ENCODE measurements at places on chromosomes 11 and 22. TPM values are rescaled to one million over a fixed set of nuclear protein-coding genes. Genes with fewer than 3 reads are reported as not detected.

DNA sequence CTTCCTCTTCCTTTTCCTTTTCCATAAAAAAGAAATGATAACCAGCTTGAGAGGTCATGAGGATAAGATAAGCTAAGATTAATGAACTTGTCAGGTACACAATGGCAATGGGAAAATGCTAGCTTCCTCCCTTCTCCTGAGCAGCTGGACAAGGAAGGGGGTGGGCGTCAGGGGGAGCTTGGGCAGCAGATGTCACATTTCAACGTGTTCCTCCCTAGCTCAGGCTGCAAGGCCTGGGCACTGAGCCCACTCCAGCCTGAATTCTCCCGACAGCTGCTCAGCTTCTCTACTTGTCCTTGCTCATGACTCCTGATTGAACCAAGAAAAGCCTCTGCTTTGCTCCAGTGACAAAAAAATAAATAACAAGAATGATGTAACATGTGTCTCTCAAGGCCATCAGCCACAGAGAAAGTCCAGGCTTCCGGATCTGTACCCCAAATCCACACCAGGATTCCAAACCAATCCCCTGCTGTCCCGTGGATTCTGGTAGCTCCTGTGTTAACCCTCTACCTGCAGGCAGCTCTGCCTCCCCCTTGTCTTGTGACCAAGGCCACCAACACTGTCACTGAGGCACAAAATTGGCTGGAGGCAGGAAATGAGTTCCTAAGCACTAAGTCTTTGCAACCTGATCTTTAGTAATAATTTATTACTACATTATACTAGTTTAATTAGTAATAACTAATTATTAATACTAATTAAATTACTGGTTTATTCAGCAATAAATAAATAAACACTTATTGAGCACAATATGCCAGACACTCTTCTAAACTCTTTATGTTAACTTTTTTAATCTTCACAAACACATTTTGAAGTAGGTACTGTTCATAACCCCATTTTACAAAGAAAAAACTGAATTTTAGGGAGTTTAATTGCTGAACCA, 146.5 kb downstream of the CCDC34 start:
- H3K36me3 ChIP-seq, result no peaks in the 10 kb centered on the region
- no peak for DNase-seq
- H3K27ac ChIP-seq, result no peak overlapping the region
- H3K27me3 ChIP-seq, result no peaks in the 10 kb centered on the region
- H3K4me1 ChIP-seq, result no peaks in the 10 kb centered on the region
- no peak overlapping the region for H3K4me3 ChIP-seq

DNA sequence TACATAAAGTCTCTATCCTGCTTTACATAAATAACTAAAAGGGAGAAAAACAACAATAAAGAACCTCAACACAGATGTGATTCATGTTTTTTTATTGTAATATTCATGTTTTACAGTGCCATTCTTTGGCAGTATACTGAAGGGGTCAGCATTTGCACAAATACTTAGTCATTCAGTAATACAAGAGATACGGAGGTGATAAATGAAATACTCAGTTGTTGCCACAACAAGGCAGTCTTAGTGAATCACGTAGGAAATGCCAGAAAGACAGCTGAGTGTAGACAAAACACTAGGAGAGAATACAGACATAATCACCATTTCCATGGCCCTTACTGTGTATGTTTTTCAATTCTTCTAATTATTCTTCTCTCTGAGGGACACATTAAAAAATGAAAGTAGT, 910.4 kb downstream of the METTL15 start:
- no peak overlapping the region for H3K27ac ChIP-seq
- no peaks in the 10 kb centered on the region for H3K36me3 ChIP-seq
- H3K4me3 ChIP-seq, result no peak overlapping the region
- H3K27me3 ChIP-seq, result no peaks in the 10 kb centered on the region

DNA sequence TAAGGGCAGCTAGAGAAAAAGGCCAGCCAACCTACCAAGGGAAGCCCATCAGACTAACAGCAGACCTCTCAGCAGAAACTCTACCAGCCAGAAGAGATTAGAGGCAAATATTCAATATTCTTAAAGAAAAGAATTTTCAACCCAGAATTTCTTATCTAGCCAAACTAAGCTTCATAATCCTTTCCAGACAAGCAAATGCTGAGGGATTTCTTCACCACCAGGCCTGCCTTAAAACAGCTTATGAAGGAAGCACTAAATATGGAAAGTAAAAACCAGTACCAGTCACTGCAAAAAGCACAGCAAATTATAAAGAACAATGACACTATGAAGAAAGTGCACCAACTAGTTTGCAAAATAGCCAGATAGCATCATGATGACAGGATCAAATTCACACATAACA, 30.6 kb upstream of the CASP12 start:
- DNase-seq, result no peak
- H3K36me3 ChIP-seq, result no peaks in the 10 kb centered on the region
- no peaks in the 10 kb centered on the region for H3K27me3 ChIP-seq
- H3K27ac ChIP-seq, result no peak overlapping the region

- H3K36me3 ChIP-seq, result no peaks in the 10 kb centered on the region
- H3K4me1 ChIP-seq, result no peaks in the 10 kb centered on the region
- no peak for DNase-seq
- H3K27ac ChIP-seq, result no peak overlapping the region
- H3K4me3 ChIP-seq, result no peak overlapping the region
- no peaks in the 10 kb centered on the region for H3K27me3 ChIP-seq
These were observed 19.9 kb upstream of the SYT13 start for GRCh38 chr11:45305874-45306623.

DNA sequence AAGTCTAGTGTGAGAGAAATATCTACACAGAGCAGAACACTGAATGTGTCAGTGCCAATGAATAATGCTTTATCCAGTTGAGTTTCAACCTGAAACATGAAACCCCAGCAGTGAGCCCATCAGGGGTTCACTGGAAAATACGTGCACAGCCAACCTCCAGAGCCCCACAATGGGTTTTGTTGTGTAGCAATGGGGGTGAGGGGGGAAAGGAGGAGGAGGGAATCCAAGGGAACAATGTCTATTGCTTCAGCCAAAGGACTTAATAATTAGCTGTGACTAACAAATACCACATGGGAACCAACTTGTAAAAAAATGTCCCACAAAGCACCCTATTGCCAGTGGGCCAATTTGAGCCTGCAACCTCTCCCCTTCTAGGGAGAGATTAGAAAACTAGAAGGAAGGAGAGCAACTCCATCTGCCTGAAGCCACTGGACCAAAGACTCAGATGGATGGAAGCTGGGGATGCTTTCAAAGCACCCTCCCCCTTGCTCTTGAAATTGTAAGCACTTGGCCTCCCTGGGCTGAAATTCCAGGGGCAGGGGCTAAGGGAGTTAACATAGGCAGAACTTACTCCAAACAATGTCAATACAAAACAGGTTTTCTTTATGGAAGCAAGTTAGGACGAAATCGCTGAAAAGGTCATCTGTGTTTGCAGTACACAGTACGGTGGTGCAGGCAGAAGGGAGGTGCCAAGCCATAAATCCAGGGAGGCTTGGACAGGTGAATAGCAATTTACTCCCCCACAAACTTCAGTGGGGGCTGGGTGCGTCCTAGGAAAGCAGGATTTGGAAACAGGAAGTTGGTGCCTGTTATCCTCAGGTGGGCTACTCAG, 99.8 kb downstream of the ARL14EP start:
- H3K36me3 ChIP-seq, result no peaks in the 10 kb centered on the region
- no peaks in the 10 kb centered on the region for H3K4me1 ChIP-seq
- H3K4me3 ChIP-seq, result no peak overlapping the region
- no peaks in the 10 kb centered on the region for H3K27me3 ChIP-seq

DNA sequence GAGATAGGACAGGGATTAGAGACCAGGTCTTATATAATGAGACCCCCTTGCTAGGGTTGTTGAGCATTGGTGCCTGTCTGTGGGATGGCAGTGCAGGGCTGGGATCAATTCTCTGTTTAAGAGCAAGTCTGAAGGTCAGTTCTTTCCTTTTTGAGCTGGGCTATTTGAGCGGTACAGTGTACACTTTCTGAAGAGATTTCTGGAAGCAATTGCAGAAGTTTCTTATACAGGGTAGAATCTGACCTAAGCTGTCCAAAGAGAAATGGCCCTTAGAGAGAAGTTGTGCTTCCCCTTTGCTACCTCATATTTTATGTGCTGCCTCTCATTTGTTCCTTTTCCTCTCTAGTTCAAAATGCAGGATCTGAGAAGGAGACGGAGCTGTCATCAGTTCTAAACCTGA, 35.8 kb downstream of the CSTPP1 start:
- no peak overlapping the region for H3K4me3 ChIP-seq
- no peaks in the 10 kb centered on the region for H3K4me1 ChIP-seq
- H3K27ac ChIP-seq, result no peak overlapping the region
- no peaks in the 10 kb centered on the region for H3K27me3 ChIP-seq
- no peak for DNase-seq

GRCh38 chr11:112822478-112823274, 138.5 kb upstream of the NCAM1 start:
- DNase-seq, result no peak
- H3K36me3 ChIP-seq, result no peaks in the 10 kb centered on the region
- H3K4me1 ChIP-seq, result no peaks in the 10 kb centered on the region
- no peak overlapping the region for H3K27ac ChIP-seq
- H3K4me3 ChIP-seq, result no peak overlapping the region

DNA sequence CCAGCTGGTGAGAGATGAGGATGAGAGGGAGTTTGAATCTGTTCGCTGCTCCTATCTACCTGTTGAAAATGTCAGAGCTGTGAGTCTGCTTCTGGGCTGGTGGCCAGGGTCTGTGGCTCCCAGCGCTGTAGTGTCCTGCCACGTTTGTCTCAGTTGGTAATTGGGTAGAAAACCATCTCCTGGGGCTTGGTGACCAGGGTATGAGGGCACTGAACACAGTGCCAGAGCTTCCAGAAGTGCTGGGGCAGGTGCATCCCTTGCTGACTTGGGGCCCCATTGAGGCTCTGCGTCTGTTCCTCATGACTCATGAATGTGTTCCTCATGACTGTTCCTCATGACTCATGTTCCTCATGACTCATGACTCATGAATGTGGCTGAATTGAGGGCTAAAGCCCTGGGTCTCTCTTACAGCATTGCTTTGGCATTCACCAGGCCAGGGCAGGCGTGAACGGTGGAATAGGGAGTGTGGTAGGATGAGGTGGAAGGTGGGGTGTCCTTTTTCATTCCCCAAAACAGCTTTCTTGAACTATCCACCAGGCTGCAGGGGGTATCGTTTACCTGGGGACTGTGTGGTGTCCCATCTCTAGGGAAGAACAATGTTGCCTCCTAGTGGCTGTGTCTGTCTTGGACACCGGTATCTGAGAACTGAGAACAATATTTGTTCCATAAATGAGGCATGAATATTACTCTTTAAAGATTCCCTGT, 139.5 kb downstream of the COMMD9 start:
- DNase-seq, result no peak
- no peaks in the 10 kb centered on the region for H3K27me3 ChIP-seq
- no peaks in the 10 kb centered on the region for H3K36me3 ChIP-seq
- H3K4me3 ChIP-seq, result no peak overlapping the region
- no peaks in the 10 kb centered on the region for H3K4me1 ChIP-seq

GRCh38 chr11:13094930-13095687, 86.0 kb downstream of the RASSF10 start:
- no peaks in the 10 kb centered on the region for H3K36me3 ChIP-seq
- no peaks in the 10 kb centered on the region for H3K4me1 ChIP-seq
- H3K4me3 ChIP-seq, result no peak overlapping the region

GRCh38 chr22:31637447-31637890, 24.5 kb downstream of the PISD start:
- H3K27ac ChIP-seq, result peak overlapping the region; percentile 22
- H3K4me1 ChIP-seq, result peaks cover 38% of the 10 kb centered on the region
- no peak for DNase-seq

GRCh38 chr11:65421794-65422632, 585 bp upstream of the NEAT1 start:
- H3K4me1 ChIP-seq, result peaks cover 61% of the 10 kb centered on the region
- H3K36me3 ChIP-seq, result peaks cover 13% of the 10 kb centered on the region
- DNase-seq, result peak; percentile 89
- peak overlapping the region; percentile 99 for H3K27ac ChIP-seq

DNA sequence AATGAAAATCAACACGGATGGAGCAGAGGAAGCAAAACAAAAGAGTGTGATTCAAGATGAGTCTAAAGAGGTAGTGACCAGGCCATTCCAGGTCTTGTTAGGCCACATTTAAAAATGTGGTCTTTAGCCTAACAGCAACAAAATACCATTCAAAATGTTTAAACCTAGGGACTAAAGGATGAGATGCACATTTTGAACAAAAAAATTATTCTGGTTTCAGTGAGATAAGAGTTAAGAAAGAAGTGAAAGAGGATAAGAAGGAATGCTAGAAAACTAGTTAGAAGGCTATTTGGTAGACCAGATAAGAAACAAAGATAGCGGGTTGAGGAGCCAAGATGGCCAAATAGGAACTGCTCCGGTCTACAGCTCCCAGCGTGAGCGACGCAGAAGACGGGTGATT, 85.2 kb downstream of the CWF19L2 start:
- H3K27ac ChIP-seq, result no peak overlapping the region
- H3K4me3 ChIP-seq, result no peak overlapping the region
- no peaks in the 10 kb centered on the region for H3K27me3 ChIP-seq
- no peak for DNase-seq

DNA sequence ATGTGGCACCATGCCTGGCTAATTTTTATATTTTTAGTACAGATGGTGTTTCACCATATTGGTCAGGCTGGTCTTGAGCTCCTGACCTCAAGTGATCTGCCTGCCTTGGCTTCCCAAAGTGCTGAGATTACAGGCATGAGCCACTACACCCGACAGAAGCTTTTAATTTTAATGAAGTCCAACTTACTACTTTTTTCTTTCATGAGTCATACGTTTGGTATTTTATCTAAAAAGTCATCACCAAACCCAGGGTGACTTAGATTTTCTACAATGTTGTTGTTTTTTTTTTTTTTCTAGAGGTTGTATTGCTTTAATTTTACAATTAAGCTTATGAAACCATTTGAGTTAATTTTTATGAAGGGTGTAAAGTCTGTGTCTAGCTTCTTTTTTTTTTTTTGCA, 34.9 kb downstream of the JRKL start:
- no peaks in the 10 kb centered on the region for H3K4me1 ChIP-seq
- no peak for DNase-seq
- no peak overlapping the region for H3K27ac ChIP-seq
- no peak overlapping the region for H3K4me3 ChIP-seq
- no peaks in the 10 kb centered on the region for H3K27me3 ChIP-seq

DNA sequence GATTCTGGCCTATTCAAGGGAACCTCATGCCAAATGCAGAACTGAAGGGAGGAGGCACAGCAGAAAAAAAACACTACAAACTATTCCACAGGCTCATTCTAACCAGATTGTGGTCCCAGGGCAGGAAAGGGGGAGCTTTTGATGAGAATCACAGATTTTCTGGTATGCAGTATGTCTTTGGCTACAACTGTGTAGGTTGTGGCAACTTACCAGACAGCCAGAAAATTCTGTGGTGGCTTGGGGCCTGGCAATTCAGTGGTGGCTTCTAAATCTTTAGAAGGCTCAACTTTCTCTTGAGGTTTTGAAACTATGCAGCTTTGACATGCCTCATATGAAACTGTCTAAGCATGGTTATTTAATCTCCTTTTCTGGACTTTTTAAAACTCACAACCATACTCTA, 850.8 kb upstream of the CCDC90B start:
- DNase-seq, result no peak
- no peak overlapping the region for H3K27ac ChIP-seq
- H3K36me3 ChIP-seq, result no peaks in the 10 kb centered on the region

Gene OVOL1
- 0.52 TPM for total RNA-seq

Gene DNAJB7
- not detected for total RNA-seq

Gene MMP12
- not detected for total RNA-seq

Gene C11orf21
- 71.2 TPM for total RNA-seq

Gene CPT1B
- 68.3 TPM for total RNA-seq

Gene ZNF215
- 0.87 TPM for total RNA-seq

Gene FIBIN
- not detected for total RNA-seq
